ENCODE measurements at places on chromosomes 4 and X.

- no peak for DNase-seq
These were observed 25.8 kb upstream of the RPL39 start for GRCh38 chrX:119817130-119817690.

DNA sequence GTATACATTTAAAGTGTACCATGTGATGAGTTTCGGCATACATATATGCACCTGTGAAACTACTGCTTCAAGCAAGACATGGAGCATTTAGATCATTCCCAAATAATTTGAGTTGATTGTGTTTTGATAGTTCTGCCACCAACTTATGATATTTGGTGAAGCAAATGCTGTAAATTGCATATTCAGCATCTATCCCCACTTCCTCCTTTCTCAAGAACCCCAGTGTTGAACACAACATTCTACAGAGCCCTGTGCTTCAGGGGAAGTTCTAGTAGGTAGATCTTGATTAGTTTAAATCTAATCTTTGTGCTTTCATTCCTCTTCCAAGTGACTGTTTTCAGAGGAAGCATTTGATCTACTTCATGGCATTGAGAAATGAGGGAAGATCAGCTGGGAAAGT, 5.4 kb upstream of the SHROOM3 start:
- no peak for DNase-seq

DNA sequence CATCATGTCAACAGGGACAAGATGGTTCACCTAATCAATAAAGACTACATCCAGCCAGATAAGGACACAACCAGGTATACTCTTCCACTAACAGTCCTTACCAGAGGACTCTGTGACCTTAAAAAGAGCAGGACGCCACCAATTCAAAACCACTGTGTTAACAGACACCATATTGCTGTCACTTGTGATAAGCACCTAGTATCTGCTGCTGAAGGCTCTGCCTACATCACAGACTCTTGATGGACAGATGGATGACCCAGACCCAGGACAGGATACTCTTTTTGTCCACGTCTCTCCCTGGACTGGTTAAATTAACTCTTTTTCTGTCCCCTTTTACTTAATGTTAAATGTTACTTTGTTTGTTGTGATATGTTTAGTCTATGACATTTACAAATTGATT, 586.2 kb upstream of the AGA start:
- no peak for DNase-seq

- no peak for DNase-seq
These were observed 94.2 kb downstream of the GPAT3 start for GRCh38 chr4:83629945-83630721.

DNA sequence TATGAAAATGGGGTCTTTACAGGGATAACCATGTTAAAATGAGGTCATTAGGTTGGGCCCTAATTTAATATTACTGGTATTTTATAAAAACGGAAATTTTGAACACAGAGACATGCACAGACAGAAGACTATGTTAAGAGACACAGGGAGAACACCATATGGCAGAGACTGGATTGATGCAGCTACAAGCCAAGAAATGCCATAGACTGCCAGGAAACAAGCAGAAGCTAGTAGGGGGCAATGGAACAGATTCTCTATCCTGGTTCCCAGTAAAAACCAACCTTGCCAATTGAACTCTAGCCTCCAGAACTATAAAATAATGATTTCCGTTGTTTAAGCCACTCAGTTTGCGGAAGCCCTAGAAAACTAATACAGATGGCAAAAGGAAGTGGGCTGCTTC, 6.6 kb upstream of the GUF1 start:
- DNase-seq, result no peak

DNA sequence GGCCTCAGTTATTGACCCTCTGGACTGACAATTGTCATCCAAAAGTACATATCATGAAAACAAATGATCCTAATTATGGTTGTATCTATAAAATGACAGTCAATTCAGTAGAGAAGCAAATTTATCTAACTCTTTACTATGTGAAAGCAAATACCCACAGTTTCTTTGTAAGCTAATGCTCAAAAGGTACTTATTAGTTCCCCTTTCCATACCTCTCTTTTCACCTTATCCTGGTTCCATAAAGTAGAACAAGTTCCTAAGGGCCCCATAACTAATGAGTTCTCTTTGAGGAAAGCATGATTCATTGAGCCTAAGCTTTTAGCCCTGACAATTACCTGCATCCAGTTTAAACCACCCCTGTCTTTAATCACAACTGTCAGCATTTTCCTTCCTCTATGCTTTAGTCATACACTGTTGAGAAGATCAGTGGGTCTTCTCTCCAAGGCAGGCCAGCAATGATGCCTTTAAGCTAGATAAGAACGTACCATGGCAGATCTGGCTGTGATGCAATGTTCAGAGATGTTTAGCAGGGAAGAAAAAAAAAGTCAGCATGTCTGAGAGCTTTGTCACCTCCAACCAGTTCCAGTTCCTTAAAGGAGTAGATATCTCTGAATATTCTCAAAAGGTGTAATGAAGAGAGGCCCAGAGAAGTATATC, 179.7 kb upstream of the RASGEF1B start:
- DNase-seq, result no peak

DNA sequence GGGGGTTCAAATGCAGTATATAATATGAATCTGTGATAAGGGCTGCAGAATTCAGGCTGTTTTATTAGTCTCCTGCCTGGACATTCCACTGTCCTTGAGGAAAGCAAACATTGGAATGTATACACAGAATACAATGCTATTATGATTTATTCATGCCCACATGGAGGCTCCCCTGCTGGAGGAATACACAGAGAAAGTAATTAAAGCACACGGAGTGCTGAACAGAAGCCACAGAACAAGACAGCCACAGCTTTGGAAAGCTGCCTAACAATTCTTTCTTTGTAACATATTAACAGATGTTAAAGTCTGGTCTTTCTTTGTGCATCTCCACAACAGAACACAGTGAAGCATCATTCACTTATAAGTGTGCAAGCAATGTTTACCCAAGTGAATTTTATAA, 155.8 kb downstream of the ARAP2 start:
- DNase-seq, result no peak

- no peak for DNase-seq
These were observed 45.8 kb downstream of the AREG start for GRCh38 chr4:74490736-74491135.

- DNase-seq, result no peak
These were observed 10.6 kb upstream of the SLC2A9 start for GRCh38 chr4:10031668-10032590.

- DNase-seq, result no peak
These were observed 49.5 kb downstream of the ATXN3L start for GRCh38 chrX:13270360-13270759.

GRCh38 chr4:113541933-113542332, 219.6 kb downstream of the CAMK2D start:
- DNase-seq, result no peak

- no peak for DNase-seq
These were observed 97.6 kb downstream of the RAB28 start for GRCh38 chr4:13386405-13387107.

- DNase-seq, result no peak
These were observed at the start of gene SMIM43 for GRCh38 chr4:121764702-121765367. TSS of gene SMIM43 (minus strand) at chr4:121765164. CDS start at chr4:121765105, 59 bp downstream.

DNA sequence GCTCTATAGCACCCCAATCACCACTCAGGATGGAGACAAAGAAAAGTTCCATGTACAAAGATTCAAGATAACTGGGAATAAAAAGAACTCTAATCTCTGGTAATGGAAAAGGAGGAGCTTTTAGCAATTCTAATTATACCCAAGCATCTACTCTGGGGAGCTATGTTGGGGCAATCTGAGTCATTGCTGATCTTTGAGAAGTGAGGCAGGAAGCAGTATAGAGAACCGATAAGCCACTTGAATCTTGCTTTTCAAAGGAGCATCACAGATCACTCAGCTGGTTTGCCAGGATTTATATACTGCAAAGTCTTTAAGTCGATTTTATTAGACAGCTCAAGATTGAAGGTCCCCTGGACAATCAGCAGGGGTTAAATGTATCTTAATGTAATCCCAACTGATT, 220.0 kb downstream of the ENOX2 start:
- no peak for DNase-seq

DNA sequence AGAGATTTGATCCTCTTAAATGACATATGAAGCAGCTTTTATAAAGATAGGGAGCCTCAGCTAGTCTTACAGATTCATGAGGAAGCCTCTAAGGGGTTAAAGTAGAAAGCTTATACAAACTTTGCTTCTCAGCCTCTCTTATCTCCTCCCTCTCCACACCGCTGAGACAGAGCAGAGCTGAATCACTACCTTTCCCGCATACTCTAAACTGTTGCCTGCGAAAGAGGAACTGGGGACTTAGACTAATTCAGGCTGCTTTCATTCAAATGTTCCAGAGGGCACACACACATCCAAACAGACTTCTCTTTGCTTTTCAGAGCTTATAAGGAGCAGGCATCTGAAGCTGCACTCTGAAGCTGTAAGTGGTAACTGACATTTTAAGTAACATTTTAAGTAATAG, at the start of gene SERTM2:
Gene SERTM2, plus strand, starts transcription at position 169 of the 400 bp plus-strand sequence. CDS start 7,213 bp downstream, outside the sequence.
- no peak for DNase-seq

GRCh38 chr4:56958111-56958517, 19.3 kb downstream of the NOA1 start:
- DNase-seq, result no peak

- no peak for DNase-seq
These were observed 22.8 kb upstream of the HADH start for GRCh38 chr4:107966903-107967302.

DNA sequence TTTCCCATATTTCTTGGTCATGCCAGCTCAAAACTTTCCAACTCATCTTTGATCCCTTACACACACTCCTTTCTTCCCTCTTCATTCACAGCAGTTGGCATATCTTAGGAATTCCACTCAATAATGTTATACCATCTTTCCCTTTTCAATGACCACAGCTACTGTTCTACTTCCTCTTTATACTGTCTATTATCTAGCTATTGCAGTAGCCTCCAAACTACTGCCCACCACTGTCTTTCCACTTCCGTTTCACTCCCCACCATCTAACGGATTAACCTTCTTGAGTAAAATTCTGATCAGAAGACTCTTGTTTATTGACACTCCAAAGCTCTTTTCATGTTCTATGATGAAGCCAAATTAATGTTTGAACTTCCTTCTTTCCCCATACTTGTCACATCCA, 55.8 kb downstream of the ADAMTS3 start:
- no peak for DNase-seq

- DNase-seq, result peak; percentile 84
These were observed at the start of gene FAM13A for GRCh38 chr4:89056953-89057398. TSS of gene FAM13A (minus strand) at chr4:89057185. CDS start at chr4:89056964, 221 bp downstream.

DNA sequence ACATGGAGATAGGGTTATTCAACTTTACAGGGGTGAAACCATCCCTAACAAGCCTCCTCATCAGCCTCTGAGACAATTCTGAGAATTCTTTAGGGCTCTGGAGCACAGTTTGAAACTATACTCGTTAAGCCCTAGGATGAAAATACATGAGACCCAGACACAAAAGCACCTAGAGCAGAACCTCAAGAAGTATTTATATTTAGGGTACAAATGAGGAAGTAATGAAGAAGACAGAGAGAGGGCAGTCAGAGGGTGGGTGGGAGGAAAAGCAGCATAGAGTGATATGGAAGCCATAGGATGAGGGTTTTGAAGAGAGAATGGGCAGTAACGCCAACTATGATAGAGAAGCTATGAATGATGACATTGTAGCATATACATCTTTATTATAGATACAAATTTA, 250.3 kb downstream of the DCLK2 start:
- no peak for DNase-seq

DNA sequence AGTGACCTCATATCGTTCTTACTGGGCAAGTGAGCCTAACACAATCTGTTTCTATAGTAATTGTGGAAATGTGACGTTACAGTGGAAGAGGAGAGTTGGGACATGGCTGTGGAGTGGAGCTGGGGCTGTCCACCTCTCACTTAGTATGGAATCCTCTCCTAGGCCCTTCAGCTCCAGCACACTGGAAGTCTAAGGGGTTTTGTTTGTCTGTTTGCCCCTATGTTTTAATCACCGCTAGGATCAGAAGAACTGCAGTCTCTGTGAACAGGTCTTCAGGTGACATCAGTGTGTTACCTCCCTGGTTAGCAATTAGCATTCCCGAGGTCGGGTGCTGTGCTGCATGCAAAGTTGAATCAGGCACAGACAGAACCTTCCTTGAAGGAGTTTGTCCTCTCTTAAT, 49.3 kb upstream of the CLDN34 start:
- DNase-seq, result no peak

DNA sequence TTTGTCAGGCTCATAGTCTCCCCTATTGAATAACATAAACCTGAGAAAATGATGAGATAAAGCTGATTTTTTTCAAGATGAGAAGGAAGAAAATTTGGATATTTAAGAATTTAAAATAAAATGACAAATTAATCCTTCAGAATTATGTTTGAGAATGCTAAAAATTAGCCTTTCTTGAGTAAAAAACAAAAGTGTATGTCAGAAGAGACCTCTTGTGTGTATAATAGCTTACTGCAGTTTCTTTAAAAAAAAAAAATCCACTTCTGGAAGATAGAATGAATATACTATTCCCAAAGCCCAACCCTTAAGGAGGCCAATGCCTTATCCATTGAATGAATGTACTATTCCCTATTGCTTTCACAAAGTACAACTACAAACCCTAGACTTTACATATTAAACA, 281.8 kb downstream of the RAPGEF2 start:
- DNase-seq, result no peak

Measured in HS-27A (cell line).